ENCODE measurements at places on chromosomes 1 and 21.

DNA sequence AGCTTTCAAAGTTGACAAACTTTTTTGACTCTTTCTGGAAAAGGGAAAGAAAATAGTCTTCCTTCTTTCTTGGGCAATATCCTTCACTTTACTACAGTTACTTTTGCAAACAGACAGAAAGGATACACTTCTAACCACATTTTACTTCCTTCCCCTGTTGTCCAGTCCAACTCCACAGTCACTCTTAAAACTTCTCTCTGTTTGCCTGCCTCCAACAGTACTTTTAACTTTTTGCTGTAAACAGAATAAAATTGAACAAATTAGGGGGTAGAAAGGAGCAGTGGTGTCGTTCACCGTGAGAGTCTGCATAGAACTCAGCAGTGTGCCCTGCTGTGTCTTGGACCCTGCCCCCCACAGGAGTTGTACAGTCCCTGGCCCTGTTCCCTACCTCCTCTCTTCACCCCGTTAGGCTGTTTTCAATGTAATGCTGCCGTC, 160.8 kb upstream of the SGIP1 start:
- no peak for DNase-seq

- DNase-seq = no peak
Measured at GRCh38 chr1:67555461-67556296, 125.5 kb upstream of the SERBP1 start.

DNA sequence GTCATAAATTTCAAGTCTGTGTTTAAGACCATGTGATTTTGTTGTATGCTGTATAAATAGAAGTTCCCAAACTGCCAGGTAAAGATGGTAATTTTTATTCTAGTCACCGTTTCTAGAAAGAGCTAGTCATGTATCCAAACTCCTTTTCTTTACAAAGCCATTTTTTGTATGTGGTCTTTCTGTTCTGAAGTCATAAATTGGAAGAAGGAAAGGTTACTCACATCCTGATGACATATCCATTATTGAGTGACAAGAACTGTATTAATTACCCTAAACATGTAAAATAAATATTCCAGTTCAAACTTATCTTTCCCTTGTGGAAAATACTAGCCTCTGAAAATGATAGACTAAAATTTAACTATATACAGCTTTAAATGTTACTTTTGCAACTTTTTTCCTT, 104.7 kb downstream of the POFUT2 start:
- no peak for DNase-seq

DNA sequence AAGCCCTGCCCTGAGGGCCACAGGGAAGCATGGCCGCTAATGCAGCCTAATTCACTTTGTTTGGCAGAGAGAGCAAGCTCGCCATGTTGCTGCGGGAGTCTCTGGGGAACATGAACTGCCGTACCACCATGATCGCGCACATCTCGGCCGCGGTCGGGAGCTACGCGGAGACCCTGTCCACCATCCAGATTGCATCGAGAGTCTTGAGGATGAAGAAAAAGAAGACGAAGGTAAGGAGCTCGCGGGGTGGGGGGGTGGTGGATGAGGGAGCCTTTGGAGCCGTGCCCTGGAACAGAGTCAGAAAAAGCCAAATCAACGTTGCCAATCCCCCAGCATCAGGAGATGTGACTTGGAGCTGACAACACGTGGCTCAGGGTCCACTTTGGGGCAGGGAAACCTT, 529.4 kb downstream of the KIF26B start:
- DNase-seq = no peak

DNA sequence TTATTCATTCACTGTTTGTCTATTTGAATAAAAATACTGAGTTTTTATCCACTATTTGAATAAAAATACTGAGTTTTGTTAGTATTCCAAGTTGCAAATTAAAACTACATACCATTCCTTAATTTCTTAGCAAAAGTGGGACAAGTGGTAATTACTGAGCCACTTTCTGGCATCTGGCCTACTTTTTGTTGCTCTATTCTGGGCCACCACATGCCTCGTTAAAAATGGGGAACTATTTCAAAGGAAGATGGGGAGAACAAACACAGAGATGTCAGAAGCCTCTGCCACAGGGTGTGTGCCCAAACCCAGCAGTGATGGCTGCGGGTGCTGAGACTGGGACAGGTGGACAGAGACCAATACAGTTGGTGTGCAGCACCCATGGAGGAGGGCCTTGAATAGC, 14.6 kb downstream of the PIGP start:
- DNase-seq = no peak

- no peak for DNase-seq
Measured at GRCh38 chr1:7346600-7347570, 424.2 kb upstream of the VAMP3 start.

DNA sequence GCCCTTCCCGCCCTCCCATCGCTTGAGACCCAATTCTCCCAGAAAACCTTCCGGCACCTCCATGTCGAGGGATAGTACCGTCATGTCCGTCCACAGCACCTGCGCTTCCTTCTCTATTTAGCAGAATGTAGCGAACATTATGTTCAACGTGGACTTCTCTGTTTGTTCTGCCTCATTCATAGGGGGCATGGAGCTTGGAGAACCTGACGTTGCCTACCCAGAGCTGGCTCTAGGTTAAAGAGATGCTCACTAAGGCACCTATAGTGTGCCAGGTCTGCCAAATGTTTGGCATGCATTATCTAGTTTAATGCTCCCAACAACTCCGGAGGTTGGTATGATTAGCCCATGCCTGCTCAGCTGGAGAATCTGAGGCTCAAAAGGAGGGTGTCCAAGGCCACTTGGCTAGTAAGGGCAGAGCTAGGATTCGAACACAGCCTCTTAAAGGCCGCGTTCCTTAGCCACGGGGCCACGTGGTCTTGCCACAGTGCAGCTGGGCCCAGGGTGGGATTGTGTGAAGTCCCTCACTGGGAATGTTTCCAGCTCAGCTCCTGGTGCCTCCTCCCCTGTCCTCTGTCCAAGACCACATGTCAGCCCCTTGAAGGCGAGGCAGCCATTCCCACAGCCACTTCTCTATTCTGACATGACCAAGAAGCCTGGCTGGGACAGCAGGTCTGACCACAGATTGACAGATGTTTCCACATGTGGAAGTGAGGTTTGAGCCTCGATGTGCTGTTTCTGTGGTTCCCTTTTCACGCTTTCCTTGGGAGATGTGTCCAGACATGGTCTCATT, 57.8 kb downstream of the RUNX3 start:
- DNase-seq = no peak

- DNase-seq = no peak
Measured at GRCh38 chr1:46903481-46903880, 37.8 kb downstream of the CYP4A11 start.

DNA sequence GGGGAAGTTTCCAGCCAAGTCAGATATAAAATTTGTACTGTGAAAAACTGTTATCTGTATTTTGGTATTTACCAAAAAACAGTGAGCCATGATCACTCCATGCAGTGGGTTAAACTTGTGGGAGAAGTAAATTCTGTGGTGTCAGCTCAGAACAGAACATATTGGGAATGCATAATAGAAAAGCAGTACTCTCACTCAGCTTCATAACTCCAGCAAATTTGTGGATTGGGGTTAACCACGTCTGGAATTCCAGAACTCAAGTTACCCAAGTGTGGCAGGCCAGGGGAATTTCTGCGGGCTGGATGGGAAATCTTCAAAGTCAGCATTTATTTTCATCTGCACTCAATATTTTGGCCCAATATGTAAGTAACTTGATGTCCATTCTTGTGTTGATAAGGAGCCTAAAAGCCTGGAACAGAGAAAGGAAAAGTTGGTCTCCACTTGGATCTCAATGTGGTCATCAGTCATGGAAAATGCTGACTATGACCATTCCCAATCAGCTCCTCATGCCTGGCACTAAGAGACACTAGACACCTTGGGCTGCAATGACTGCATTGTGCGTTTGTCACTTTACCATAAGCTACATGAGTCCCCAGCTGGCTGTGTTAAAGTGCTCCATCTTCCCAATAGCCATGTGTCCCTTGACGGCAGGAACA, 39.1 kb upstream of the ENAH start:
- DNase-seq = no peak

DNA sequence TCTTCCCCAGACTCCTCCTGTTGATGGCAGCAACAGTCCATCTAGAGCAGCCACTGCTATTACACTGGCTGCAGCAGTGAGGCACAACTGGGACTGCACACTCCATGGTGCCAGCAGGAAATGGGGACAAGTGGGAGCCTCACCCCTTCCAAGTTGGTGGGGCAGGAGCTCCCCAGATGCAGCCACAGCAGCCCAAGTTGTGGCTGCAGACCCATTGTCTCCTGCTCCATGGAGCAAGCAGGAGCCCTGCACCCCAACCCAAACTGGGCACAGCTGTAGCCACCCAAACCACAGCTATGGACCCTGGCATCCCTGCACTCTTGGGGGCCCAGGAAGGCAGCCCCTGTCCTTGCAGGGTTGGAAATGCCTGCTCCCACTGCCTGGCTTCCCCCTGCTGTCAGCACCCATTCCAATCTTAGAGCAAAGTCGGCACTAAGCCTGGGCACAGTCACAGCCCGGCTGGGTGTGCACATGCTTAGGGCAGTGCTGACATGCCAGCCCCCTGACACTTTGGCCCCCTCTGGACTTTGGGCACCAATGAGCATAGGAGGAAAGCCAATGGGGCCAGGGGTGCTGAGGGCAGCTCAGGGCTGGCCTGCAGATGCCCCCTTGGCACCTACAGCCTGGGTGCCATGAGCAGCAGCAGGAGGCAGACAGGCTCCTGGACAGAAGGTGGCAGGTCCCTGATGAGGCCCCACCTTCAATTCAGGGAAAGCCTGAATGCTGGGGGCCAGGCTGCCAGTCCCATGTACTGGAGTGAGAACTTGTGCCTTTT, 44.0 kb downstream of the MATN1 start:
- DNase-seq = no peak

- no peak for DNase-seq
Measured at GRCh38 chr1:2322065-2322571, 69.2 kb downstream of the MORN1 start.

DNA sequence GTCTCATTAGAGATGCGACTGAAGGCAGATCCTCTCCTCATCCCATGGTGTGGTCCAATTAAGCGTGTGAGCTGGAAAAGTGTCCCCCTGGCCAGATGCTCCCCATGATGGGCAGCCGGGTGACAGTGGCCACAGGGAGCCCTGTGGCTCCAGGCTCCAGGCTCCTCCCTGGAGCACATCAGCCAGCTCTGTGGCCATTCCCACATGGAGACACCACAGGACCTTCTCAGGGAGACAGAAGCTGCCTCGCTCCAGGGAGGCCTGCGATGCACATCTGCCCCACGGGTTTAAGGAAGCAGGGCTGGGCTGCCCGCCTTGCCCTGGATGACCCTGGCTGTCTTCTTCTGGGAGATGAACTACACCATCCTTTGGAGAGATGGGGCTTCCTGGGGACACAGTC, 99.9 kb upstream of the TLR5 start:
- DNase-seq = no peak
